ENCODE measurements at places on chromosomes 4 and X.

DNA sequence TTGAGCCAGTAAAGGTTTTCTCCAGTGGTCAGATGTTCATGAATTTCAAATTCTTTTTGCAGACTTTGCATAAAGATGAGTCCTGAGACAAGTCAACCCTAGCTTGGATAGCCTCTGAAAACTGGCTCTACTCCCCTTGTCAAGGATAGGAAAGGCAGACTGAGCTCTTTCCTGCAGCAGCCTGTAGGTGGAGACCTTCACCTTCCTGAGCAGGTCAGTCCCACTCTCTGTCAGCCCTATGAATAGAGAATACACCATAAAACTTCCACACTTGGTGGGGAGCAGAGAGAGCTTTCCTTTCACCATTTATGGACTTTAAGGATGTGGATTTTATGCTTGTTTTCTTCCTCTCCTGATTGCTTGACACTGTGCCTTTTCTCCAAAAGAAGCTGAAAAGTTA is 41.9 kb downstream of the PCDH19 start:
- DNase-seq = peak; percentile 8

- DNase-seq = peak; percentile 83
Observed at GRCh38 chr4:89134775-89135319, 23.5 kb downstream of the TIGD2 start.

DNA sequence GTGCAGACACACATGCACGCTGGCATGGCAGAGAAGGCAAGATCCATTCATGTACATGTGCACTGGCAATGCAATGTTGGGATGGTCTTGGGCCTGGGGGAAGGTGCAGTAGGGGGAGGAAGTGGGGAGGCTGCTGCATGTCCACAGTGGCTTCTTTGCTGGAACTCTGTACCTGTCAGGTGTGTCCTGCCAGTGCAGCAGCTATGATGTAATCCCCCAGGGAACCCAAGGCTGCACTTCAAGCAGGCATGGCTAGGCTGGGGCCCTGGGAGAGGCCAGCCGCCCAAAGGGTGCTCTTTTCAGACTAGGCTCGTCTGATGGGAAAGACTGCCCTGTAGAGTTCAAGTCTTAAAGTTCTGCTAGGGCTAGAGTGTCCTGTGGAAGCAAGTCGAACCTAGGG is 1304.0 kb downstream of the FAM133A start:
- DNase-seq = no peak

- peak; percentile 81 for DNase-seq
Observed at GRCh38 chrX:95058815-95059214, 1384.8 kb downstream of the FAM133A start.

DNA sequence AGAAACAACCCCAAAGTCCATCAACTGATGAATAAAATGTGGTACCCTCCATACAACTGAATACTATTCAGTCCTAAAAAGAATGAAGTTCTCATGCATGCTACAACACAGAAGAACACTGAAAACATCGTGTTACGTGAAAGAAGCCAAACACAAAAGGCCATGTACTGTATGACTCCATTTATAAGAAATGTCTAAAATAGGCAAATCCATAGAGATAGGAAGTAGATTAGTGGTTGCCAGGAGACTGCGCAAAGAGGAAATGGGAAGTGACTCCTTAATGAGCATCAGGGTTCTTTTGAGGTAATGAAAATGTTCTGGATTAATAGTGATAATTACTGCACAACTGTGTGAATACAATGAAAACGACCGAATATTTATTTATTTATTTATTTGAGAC is 23.4 kb downstream of the FBXW7 start:
- DNase-seq = no peak

GRCh38 chrX:54745676-54746075 is 52.4 kb downstream of the ITIH6 start:
- no peak for DNase-seq

GRCh38 chr4:57234252-57234775 is 124.1 kb upstream of the IGFBP7 start:
- DNase-seq = no peak

GRCh38 chr4:6044276-6044675 is 26.0 kb upstream of the C4orf50 start:
- no peak for DNase-seq

DNA sequence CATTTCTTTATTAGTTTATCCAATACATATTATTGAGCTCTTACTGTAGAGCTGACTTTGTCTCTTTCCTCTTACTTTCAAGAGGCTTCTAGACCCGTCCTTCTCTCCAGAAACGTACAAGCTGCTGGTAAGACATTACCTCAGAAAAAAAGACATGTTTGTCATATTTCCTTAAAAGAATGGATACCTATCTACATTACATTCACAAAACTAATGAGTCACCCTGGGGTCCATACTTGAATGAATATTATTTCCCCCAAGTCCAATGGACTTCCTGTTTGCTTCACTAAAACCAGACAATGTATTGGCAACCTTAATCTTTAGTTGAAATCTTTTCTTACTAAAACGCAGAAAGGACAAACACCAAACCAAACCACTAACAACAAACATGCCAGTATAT is 176.5 kb upstream of the CLNK start:
- DNase-seq = no peak

DNA sequence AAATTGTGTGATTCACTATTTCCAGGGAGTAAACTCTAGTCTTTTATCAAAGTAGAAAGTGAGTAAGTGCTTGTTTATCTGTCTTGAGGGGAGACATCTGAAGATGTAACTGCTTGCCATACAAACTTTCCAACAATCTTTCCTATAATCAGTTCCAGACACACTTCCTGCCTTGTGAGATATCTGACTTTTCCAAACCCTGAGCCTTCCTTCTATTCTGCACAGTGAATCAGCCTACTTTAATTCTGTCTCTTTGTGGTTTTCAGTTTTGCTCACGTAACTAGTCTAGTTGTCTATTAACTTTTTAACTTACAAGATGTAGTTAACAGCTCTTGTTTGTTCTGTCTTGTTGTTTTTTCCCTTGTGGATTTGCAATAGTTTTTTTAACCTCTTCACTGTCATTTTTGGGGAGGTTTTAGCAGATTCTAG is 947.8 kb downstream of the C4orf33 start:
- no peak for DNase-seq

DNA sequence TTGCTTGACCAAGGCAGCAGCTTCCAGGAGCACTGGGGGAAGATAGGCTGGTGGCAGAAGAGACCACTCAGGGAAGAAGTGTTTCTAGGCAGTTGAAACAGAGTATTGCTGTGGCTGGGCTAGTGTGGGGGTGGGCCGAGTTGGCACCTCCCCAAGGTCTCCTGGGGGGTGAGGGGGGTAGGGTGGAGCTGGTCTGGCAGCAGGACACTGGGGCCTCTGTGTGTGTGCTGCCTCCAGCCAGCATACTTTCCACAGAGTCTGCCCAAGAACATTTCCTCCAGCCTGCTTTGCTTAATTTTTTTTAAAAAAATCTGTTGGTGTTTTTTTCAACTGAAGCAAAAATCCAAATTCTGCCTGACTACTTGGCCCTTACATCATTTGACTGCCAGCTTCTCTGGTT is 4.0 kb downstream of the ITIH6 start:
- no peak for DNase-seq

DNA sequence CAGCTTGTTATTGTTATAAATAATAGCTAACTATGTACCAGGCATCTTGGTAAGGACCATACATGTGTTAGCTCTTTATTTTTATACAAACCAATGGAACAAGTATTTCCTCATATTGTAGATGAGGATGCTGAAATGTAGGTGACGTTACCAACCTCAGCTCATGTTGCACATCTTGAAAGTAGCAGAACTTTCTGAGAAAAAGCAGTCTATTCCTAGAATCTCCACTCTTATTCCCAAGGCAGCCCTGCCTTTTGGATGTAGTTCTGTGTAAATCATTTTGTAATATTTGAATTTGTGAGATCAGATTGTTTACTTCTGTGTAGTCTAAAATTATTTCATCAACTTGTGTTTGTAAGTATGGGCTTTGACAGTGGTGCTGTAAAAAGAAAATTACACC is 5.3 kb downstream of the FHDC1 start:
- DNase-seq = no peak

- peak; percentile 57 for DNase-seq
Observed at GRCh38 chr4:15781427-15782095, 3.4 kb downstream of the CD38 start.

- DNase-seq = peak; percentile 81
Observed at GRCh38 chr4:75633846-75634245, 3.5 kb upstream of the CDKL2 start.

- DNase-seq = no peak
Observed at GRCh38 chrX:19326567-19326966, 17.2 kb upstream of the PDHA1 start.

- DNase-seq = peak; percentile 12
Observed at GRCh38 chrX:18654875-18655836, 16.8 kb downstream of the RS1 start.

DNA sequence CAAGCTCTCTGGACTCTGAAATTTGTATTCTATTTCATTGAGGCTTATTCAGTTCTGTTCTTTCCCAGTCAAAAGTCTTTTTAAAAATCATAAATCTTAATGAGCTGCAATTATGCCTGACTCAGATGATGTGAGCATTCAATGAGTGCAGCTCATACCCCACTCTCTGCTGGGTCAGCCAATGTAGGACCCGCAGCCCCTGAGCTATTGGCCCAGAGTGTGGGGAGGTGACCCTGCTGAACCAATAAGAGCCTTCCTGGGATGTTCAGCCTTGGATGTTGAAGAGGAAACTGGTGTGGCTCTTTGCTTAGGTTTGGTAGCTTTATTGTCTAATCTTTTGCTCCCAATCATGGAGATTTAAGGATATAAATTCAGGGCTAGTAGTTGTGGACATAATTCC is 12.1 kb upstream of the TCEAL4 start:
- DNase-seq = no peak

DNA sequence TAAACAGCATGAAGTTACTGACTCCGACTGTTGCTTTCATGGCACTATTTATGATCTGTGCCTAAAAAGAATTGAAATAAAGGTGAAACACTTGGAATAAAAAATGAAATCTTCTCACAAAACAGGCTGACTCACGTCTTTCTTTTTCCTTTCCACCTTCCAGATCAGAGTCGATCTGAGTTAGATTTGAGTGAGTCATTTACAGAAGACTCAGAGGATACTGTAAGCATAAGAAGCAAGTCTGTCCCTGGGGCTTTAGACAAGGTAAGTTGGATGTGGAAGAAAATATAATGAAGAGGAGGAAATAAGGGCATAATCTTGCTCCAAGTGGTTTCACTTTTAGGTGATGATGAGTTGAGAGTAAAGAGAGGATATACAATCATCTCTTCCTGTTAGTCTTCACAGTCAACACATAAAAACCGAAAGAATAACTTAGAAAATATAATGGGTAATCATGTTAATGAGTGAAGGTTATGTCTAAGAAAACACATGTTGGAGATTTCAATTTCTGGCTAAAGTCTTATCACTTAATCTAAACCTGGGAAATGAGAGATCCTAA is 89.7 kb downstream of the SYTL5 start:
- peak; percentile 78 for DNase-seq

DNA sequence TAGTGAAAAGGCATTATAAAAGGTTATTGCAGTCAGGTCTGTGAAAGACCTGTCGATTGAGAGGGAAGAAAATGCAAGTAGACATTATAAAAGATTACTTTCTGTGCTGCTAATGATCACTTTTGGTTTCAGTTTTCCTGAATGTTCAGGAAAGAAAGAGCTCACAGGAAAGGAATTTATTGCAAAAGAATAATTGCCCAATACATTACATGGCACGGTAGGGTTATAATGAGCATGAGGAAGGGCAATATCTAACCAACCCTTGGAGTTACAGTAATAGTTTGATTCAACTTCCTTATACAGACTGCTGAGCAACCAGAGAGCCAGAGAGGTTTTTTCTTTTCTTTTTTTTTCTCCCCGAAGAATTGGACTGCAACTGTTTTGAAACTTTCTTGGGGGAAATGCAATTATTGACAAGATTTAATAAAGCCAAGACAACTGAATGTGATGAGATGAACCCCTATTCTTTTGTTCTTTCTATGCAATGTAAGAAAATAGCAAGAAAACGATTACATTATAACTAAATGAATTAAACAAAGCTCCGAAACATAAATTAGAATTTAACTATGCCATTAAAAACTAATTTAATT is 247.0 kb downstream of the C4orf33 start:
- DNase-seq = peak; percentile 65

DNA sequence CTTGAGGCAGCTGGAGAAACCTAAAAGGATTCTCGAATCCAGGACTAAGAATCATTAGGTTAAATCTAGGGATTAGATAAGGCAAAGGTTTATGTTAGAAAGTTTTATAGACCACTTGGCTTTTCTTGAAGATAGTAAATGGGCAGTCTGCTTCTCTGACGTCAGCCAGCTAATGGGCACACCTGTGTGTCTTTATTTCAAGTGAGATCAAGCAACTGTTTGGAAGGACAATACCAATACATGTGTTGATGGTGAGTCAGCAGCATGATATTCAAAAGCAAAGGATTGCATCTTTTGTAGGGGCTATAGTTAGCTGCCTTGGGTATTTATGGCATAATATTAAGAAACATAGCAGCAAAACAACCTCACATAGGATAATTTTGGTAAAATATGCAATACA is 46.5 kb upstream of the GRPR start:
- DNase-seq = no peak

DNA sequence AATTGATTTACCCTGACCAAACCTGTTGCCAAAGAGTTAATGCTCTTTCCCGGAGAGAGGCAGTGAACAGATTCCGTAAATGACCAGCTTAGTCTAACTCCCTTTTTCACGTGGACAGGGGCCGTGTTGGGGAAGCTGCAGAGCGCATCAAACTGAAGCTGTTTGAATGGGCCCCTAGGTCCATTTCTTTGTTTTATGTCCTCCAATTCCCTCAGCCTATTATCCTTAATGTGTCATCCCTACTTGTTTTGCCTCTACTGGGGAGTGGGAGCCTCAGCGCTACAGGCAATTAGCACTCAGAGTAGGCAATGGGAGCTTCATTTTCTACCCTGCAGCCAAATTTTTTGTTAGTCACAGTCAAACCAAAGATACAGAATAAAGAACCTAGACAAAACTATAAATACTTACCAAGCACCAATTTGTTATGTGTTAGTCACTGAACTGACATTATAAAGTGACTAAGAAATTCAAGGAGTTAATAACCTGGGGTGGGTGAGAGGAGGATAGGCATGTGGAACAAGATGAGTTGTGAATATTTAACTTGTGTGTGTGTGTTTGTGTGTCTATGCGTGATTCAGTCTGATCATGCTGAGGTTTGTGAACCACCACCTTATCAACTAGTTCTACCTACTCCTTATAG is 417.4 kb downstream of the PACRGL start:
- peak; percentile 79 for DNase-seq

DNA sequence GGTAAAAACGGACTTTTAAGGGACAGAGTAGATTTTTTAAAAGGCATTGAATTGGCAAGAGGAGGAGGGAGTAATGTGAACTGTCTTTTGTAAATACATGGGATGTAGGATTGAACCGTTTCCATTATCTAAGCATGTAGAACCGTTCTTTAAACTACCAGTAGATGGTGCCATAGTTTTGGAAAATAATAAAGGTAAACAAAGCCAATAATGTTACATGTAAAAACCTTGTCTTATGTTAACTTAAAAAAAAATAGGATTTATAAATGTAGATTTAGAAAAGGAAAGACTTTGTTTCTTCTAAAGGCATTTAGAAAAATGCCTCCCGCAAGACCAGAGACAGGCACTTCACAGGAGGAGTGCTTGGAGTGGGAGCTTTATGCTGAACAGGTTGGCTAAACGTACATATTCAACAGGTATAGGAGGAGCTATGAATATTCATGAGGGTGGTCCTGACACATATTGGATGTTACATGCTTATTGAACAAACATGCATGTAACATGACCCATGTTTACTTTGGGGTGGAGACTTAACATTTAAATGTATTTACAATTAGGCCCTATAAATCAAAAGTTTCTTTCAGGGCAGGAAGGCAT is 45.5 kb upstream of the FAM241A start:
- DNase-seq = peak; percentile 54

Data from M059J (cell line).